Astrocyte of the hippocampus (primary cell): ENCODE measurements at places on chromosomes 1 and 21.

GRCh38 chr21:33541105-33541711 is 709 bp downstream of the GART start:
- DNase-seq, result peak; percentile 26

- DNase-seq, result peak; percentile 36
Measured at GRCh38 chr1:161071886-161072371, 2.2 kb upstream of the ARHGAP30 start.

DNA sequence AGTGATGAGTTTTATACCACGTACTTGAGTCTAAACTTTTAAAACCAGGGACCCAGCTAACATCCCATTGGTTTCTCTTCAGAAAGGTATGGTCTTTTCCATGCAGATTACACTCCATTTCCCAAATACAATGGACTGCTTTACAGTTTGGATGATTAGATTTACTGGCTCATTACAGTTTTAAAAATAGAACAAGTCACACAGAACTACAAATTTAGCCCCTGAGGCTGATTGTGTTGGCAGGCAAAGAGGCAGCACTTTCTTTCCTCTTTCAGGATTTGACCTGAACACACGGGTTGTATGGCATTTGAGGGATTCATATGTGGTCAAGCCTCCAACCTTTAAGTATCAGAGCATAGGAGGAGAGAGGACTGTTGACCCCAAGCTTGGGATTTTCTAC is 21.8 kb upstream of the VTCN1 start:
- peak; percentile 64 for DNase-seq

DNA sequence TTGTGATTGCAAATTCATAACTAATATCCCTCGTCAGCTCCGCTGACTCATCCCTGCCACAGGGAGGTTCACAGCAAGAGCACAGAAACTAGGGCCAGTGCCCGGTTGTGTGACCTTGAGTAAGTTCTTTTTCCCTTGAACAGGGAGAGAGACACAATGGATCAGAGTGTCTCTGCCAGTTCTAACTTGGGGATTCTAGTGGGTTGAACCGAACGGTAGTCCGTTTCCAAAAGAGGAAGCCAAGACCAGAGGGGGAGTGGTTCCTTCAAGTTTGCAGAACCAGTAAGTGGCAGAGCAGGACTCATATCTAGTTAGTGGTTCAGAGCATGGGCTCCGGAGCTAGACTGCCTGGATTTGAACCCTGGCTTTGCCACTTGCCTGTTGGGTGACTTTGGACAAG is 4.9 kb upstream of the SHISA4 start:
- no peak for DNase-seq

GRCh38 chr1:113153116-113153803 is 80.3 kb downstream of the LRIG2 start:
- DNase-seq, result peak; percentile 25

GRCh38 chr1:7247158-7247557 is 461.9 kb downstream of the CAMTA1 start:
- DNase-seq, result no peak

GRCh38 chr1:174710868-174711845 is 263.4 kb downstream of the GPR52 start:
- DNase-seq, result no peak

GRCh38 chr1:4346131-4346530 is 308.3 kb upstream of the AJAP1 start:
- peak; percentile 11 for DNase-seq

- no peak for DNase-seq
Measured at GRCh38 chr1:119784191-119784781, 15.6 kb upstream of the HMGCS2 start.

DNA sequence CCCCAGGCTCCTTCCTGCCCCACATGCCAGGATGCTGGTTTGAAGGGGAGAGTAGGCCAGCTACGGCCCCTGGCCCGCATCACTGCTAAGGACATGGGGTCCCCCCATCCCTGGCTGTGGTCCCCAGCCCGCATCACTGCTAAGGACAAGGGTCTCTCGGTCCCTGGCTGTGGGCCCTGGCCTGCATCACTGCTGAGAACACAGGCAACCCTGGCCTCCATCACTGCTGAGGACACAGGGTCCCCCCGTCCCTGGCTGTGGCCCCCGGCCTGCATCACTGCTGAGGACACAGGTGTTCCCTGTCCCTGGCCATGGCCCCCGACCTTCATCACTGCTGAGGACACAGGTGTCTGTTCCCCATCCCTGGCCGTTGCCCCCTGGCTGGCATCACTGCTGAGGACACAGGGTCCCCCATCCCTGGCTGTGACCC is 448 bp upstream of the OBSCN start:
- no peak for DNase-seq

DNA sequence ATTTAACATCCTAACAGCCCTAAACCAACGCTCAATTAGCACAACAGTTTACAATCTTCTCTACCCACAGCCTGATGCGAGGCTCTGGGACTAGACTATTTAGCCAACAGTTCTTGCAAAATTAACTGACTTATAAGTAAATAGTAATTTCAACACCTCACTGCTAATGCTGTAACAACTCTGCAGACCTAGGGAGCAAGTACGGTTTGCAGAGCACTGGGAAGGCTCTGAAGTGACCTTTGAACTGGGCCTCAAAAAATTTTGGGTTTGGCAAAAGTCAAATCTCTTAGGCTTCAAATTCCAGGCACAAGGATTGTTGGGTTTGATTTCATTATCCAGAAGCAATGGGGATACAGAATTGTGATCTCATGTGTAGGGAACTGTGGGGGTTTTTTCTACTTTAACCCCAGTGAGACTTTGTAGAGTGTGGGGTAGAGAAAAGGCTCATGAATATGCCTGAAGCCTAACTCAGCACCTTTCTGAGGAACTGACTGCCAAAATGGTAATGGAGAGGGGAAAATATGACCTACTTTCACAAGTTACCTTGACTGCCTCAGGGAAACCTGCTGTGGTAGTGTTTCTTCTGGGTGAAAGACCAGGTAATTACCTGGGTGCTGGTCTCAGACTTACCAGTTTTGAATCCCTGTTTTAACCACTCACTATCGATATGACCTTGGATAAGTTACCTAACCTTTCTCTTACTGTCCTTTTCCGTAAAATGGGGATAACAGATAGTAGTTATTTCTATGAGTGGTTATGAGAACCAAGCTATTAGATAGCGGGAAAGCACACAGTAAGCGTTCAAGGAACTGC is 889 bp upstream of the TXLNA start:
- no peak for DNase-seq

DNA sequence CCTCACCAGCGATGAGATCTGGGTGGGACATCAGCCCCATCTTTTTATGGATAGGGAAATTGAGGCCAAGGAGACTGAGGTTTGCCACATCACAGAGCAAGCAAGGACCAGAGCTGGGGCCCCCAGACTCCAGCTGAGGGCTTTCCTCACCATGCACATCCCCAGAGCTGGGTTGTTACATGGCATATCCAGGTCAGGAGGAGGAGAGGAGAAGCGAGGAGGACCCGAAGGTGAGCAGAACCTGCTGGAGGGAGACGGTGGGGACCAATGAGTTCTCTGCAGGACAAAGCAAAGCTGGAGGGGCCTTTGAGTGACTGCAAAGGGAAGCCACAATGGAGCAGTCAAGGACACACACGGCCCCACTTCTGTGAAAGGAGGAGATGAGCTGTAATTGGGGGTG is 255.5 kb upstream of the CSF3R start:
- no peak for DNase-seq

- DNase-seq, result no peak
Measured at GRCh38 chr1:2300004-2300771, 72.1 kb downstream of the SKI start.

DNA sequence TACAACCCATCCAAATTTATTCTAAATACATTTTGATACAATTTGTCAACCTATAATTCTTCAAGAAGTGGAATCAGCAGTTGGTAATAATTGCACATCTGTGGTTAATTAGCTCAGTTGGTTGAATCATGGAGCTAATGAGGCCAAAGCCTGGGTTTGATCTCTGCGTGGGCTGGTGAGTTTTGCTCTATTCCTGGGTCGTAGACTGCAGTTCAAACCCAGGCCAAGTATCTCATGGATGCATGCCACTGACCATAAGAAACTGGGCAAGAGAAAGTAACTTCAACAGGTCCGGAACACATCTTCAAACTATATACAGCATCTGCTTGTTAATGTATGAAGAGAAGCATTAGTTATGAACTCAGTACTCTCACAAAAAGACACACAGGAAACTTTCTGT is 779.7 kb downstream of the USP25 start:
- peak; percentile 73 for DNase-seq

DNA sequence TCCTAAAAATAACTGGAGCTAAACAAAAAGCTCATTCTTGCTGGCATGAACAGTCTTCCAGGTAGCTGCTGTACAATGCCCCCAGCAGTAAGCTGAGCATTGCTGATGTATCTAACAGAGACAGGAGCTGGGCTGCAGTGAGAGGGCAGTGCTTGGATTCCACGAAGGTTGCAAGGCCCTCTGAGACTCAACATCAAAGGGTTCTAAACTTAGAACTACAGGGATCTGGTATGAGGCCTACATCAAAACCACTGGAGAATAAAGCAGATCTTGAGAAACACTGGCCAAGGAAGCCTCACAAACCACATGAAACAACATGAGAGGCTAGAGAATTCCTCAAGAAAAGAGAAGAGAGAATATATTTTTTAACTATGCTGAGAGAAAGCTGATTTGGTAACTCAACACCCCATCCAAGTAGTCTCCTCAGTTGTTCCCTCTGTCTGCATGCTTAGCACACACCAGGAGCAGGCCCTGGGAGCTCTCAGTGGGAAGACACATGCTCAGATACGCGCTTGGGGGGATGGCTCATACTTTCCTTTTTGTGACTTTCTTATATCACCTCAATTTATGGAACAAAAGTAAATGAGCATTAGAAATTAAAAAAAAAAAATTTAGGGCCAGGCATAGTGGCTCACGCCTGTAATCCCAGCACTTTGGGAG is 27.7 kb downstream of the DSTYK start:
- peak; percentile 75 for DNase-seq

DNA sequence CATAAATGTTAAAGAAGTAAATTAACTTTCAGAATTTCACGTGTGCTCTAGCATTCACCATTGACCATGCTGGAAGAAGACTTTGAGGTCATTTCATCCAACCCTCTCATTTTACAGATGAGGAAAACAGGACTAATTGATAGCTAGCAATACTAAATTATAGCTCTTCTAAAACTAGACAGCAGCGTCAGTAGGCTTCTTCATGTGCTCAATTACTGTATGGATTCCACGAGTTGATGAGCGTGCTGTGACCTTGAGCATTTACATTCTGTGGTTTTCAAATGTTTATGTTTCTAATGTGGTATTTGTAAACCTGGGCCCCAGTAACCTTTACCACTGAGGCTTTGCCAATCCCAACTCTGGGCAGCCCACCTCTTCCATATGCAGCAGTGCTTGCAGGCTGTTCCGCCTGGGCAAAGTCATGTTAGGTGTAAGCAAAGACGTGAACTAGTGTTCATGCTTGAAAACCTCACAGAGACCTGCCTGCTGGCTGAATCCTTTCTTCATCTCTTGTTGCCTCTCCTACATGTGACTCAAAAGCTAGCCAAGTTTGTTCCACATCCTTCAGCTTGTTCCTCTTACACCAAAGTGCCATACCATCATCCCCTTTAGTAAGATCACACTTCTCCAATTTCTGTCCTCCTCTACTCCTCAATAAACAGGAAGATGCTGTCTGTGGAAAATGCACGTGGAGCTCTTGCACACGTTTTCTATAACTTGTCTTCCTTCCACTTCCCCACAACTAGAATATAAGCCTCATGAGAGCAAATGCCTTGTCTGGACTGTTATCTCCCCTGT is 17.2 kb downstream of the KCNJ15 start:
- DNase-seq, result no peak

DNA sequence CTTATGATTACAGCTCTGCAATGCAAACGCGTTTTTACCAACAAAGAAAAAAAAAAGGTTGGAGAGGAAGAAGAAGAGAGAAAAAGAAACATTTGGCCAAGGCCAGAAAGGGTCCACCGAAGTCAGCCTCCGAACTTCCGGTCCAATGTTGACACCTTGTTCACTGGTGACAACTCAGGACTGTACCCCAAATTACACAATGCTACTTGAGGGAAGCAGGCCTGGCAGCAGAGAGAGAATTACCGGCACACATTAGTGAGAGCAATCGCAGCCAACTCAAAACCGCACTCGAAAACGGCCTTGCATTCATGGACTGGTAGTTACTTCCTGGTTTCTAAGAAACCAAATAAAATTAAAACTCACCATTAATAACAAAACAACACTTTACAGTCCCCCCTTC is 652.5 kb downstream of the KIF26B start:
- peak; percentile 73 for DNase-seq

DNA sequence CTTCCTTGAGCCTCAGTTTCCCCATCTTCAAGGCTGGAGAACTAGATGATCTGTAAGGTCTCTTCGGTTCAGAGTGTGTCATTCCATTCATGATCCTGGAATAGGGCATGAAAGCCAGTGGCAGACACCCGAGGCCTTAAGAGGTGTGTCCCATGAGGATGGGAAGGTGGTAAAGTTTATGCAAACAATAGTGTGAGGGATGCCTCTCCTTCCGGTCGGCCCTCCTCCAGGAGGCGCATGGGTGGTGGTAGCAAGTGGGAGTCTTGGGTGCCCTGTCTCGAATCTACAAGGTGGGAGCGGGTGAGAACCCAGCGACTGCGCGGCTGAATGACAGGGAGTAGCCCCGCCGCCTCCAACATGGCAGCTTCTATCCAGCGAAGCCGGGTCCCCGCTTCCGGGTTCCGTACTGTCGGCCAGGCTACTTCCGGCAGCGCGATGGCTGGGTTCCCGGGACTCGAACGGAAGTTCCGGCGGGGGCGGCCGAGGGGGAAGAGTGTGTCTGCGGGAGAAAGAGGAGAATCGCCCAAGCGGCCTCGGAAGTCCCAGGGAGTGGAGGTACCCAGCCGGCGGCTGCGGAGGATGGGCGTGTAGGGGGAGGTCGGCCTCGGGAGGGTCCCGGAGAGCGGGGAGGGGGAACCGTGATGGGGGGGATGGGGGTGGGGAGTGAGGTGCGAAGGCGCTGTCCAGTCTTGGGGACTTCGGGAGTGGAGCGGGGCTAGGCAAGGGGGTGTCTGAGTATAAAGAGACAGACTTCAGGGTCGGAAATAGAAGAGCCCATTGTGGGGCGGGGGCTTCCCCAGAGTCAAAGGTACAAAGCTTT is at the start of gene LYPLA2:
TSS of gene LYPLA2 (plus strand) at position 450 of the 820 bp plus-strand sequence. CDS start 1,538 bp downstream, outside the sequence.
- peak; percentile 96 for DNase-seq

- DNase-seq, result no peak
Measured at GRCh38 chr1:182309631-182310351, 81.8 kb downstream of the GLUL start.

GRCh38 chr1:116485976-116486375 is 84.8 kb downstream of the CD58 start:
- DNase-seq, result no peak
